KG1 (cell line): ENCODE measurements at places on chromosomes 7 and 10.

DNA sequence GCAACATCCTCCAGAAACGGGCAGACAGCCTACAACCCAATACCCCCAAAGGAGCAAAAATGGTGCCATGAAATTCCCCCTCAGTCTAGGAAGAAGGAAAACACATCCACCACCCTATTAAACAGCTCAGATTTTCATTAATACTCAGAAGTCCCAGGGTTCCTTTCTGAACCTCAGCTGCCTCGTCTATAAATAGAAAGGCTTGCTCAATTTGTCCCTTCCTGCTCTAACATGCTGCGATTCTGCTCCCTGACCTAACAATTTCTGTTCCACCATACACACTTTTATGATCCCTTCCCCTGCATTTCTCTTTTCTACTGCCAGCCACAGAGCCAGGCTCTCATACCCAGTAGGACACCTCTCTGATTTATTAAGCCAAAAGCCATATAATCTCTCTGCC is 68.1 kb downstream of the MTERF1 start:
- no peak for DNase-seq

GRCh38 chr7:102439963-102440795 is 6.8 kb downstream of the ORAI2 start:
- no peak for DNase-seq

DNA sequence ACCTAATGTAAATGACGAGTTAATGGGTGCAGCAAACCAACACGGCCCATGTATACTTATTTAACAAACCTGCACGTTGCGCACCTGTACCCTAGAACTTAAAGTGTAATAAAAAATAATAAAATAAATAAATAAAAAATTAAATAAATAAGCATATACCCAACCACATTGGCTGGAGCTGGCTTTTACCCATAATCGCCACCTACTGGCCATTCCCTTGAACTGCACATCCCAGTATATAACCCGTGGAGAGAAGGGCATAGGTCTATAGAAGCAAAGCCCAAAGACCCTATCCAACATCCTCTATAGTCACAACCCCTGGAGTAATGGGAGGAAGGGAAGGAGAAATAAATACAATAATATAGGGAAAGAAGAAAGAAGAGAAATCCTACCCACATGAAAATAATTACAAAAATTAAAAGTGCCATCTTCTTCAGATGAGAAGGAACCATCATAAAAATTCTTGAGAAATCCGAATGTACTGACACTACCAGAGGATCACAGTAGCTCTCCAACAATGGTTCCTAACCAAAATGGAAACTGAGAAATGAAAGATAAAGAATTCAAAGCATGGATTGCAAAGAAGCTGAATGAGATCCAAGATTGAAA is 65.6 kb downstream of the TWIST1 start:
- DNase-seq = peak; percentile 3

DNA sequence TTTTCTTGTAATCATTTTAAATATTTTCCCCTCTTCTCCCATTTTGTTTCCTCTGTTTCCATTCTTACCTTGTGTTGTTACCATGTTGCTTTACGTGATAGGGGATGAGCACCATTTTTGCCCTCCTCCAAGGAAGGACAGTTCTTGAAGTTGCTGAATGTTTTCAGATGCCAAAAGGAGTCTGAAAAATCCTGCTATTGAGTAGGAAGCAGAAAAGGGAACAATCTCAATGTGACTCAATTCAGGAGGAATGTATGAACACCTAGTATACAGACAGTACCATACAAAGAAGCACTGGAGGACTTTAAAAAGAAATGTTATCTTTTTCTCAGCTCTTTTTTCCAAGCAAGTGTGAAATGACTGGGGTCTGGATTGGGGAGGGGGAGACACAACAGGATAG is 5.1 kb upstream of the NAMPT start:
- DNase-seq = no peak

DNA sequence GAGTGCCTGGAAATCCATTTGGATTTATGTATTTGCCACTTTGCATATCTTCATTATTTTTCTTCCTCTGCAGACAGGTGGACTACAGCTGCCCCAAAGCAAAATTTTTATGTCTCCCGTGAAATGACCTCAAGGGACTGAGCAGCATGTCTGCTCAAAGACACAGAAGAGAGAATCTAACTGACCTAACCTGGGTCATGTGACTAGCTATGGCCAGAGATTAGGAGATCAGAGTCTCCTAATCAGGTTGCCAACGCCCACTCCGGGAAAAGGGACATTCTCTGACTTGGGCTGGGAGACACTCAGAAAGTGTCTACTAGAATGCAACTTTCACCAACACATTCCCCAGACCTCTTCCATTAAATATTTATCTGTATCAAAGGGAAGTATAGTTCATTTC is 2.5 kb upstream of the BAMBI start:
- no peak for DNase-seq

- DNase-seq = no peak
Observed at GRCh38 chr7:26930201-26930600, 65.8 kb upstream of the SKAP2 start.

DNA sequence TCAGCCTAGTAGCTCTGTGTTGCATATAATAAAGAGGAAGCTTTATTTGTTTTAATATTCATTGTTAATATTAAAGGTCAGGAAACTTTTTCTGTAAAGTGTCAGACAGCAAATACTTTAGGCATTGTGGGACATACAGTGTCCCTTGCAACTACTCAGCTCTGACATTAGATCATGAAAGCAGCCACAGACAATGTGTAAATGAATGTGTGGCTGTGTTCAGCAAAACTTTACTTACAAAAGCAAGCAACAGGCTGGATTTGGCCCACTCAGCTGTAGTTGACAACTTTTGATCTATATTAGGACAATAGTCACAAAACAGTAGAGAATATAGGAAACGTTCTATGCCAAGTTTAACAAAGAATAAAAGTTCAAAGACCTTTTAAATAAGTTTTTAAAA is 173.3 kb downstream of the RNLS start:
- no peak for DNase-seq

GRCh38 chr7:17940951-17941431 is 697 bp upstream of the SNX13 start:
- DNase-seq = no peak

GRCh38 chr7:106216923-106217542 is 67.8 kb downstream of the NAMPT start:
- DNase-seq = no peak

- no peak for DNase-seq
Observed at GRCh38 chr7:84847038-84847437, 339.8 kb downstream of the SEMA3D start.

- no peak for DNase-seq
Observed at GRCh38 chr7:55250313-55250712, 114.8 kb upstream of the LANCL2 start.

GRCh38 chr7:103851357-103851756 is 138.1 kb downstream of the RELN start:
- DNase-seq = no peak
